ENCODE measurements at places on chromosomes 12 and 14.

DNA sequence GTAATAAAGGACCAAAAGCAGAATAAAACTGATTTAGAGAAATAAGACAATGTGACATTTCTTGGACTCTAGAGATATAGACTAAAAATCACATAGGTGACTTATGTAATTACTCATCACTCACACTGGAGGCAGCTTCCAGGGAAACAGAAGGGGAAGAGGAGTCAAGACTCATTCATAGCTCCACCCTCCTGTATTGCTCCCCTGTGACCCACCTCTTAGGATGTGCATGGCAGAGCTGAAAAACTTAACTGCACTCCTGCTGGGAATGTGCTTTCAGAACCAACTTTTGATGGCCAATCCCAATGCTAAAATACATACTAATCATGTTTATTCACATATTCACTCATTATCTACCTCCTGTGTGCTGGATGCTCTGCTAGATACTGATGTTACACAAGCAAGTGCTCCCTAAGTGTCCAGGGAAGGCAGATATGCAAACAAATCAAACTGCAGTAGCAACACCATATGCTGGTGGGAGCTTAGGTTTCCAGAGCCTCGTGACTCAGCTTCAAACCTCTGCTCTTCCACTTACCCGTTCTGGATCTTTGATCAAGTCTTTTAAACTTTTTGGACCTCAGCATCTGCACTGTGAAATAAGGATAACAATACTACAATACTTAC, 316.1 kb downstream of the GALC start:
- no peak for DNase-seq

GRCh38 chr12:116142936-116143898, 134.3 kb downstream of the MED13L start:
- no peak for DNase-seq

DNA sequence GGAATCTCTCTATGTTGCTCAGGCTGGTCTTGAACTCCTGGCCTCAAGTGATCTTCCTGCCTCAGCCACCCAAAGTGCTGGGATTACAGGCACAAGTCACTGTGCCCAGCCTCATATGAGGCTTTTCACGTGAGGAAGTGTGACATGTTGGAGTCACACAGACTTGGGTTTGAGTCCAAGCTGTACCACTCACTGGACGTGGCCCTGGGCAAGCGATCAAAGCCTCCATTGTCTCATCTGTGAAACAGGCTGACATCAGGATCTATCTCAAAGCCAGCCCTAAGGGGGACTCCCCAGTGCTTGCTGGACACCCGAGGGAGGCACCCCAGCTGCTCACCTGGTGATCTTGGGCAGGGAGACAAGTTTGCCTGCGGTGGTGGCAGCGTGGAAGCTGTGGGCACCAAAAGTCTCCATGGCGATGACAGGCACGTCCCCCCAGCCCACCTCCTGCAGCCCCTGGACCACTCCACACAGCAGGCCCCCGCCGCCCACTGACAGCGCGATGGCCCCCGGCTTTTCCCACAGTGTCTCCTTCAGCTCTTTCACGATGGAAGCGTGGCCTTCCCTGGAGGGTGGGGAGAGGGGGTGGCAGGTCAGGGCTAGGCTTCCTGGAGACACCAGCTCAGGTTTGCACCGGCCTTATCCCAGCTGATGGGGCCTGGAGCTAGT, 6.7 kb downstream of the SDS start:
- no peak for DNase-seq

- no peak for DNase-seq
These were observed 4.8 kb downstream of the SLC38A1 start for GRCh38 chr12:46264057-46264456.

GRCh38 chr14:65044596-65044959, 57.7 kb downstream of the MAX start:
- no peak for DNase-seq

- DNase-seq, result no peak
These were observed 14.1 kb downstream of the JAG2 start for GRCh38 chr14:105154476-105154871.

Data from stimulated activated CD4-positive, alpha-beta T cell treated with anti-CD3 and anti-CD28 coated beads, Interleukin-1b, Interleukin-23, amount 100 ng/mL, for 48 hours (primary cell).